ENCODE measurements at places on chromosomes 2 and 18.

GRCh38 chr2:3429066-3429610, 49.6 kb downstream of the TRAPPC12 start:
- no peak for DNase-seq

GRCh38 chr2:241996100-241996499, 126.6 kb downstream of the RTP5 start:
- DNase-seq = no peak

GRCh38 chr2:20125164-20125563, 73.7 kb upstream of the LAPTM4A start:
- no peak for DNase-seq

GRCh38 chr18:68104036-68104435, 587.5 kb upstream of the DSEL start:
- DNase-seq = no peak
